ENCODE measurements at places on chromosomes 4 and X. TPM values are rescaled to one million over a fixed set of nuclear protein-coding genes. Genes with fewer than 3 reads are reported as not detected.

UGT2B10 gene
- not detected for total RNA-seq

NUDT10 gene
- total RNA-seq: 5.9 TPM

GRIA3 gene
- total RNA-seq: 2.3 TPM

DACH2 gene
- total RNA-seq: 15.8 TPM

GRCh38 chr4:122218762-122219161 lies 66.6 kb downstream of the BLTP1 start:
- no peak for DNase-seq

- no peak for DNase-seq
These were observed 123.4 kb downstream of the COL25A1 start for GRCh38 chr4:109179061-109179460.

- DNase-seq: no peak
These were observed 7.3 kb upstream of the SH3BP2 start for GRCh38 chr4:2785613-2786012.

GRCh38 chr4:32574803-32575202 lies 1854.6 kb downstream of the PCDH7 start:
- DNase-seq: no peak

DNA sequence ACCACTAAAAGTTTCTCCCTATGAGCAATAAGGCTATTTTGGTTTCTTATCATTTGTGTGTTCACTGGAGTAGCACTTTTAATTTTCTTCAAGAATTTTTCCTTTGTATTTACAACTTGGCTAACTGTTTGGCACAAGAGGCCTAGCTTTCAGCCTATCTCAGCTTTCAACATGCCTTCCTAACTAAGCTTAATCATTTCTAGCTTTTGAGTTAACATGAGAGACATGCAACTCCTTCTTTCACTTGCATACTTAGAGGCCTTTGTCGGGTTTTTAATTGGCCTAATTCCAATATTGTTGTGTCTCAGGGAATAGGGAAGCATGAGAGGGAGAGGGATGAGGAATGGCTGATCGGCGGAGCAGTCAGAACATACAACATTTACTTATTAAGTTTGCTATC lies 349.8 kb downstream of the OPHN1 start:
- no peak for DNase-seq

GRCh38 chr4:158176108-158176507 lies 3.3 kb upstream of the GASK1B start:
- DNase-seq: no peak
